ENCODE measurements at places on chromosomes 3 and 15.

DNA sequence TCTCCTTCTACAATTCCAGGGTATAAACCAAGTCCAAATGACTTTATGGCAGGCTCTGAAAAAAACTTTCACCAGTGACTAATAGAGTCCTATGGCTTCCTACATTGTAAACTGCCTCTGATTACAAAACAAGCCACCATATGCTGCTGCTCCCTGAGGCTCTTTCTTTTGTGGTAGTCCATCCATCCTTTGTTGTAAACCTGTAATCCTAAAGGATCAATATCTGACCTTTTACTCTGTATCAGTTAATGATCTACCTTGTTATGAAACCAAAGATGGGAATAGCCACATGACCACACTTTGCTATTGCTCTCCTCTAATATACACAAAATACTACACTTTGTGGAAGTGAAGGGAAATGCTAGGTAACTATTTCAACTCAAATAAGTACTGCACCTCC, 434.7 kb upstream of the AGTR1 start:
- DNase-seq = no peak

DNA sequence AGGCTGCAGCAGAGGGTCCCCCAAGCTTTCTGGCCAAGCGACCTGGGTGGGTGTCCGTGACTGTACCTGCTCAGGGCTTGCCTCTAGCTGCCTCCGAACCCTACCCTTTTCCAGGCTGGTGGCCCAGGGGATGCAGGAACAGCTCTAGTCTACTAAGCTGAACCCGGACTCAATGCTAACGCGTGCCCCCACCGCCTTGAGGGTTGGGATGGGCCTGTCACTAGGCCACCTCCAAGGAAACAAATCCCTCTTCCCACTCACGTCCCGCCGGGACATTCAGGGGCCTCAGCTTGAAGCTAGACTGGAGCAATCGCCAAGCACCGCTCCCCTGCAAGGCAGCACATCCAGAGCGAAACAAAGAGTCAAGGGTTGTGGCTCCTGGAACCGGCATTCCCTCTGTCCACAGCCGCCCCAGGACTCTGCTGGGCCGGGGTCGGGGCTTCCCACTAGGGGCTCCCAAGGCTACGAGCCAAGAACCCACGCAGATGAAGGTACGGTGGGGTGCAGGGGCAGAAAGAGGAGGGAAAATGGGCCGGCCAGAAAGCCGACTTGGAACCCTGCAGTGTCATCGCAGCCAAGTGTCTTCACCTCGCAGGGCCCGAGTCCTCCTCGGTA, 2.9 kb downstream of the FBXL22 start:
- no peak for DNase-seq

- DNase-seq = no peak
These were observed 37.3 kb downstream of the SLCO2A1 start for GRCh38 chr3:133992381-133992780.

DNA sequence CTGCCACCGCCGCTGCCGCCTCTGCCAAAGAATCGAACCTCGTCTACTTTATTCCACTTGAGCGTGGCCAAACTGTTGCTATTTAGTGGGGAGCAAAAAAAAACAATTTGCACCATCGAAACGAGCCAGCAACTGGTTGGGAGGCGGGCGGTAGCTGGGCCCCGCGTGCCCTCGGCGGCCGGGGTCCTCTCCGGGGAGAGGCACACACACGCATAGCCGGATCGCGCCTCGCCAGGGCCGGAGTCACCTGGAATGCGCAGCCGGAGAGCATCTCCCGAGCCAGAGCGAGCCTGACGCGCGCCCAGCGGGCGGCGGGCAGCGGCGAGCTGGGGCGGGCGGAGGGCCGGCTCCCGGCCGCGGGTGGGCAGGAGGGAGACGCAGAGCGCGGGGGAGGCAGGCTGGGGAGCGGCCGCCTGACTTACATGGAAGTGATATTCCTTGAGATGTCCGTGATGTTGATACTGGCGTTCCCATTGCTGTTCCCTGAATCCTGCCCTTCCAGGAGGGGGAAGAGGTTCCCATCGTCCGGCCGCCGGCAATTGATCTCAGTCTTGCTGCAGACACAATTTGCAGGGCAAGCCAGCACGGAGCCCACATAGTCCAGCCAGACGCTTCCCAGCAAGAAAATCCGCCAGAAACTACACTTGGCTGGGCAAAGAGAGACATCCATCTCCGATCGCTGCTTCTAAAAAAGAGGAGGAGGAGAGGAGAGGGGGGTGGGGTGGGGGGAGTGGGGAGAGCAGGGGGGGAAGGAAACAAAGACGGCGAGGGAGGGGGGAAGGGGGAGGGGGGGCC, 858 bp downstream of the NTRK3 start:
- DNase-seq = no peak

DNA sequence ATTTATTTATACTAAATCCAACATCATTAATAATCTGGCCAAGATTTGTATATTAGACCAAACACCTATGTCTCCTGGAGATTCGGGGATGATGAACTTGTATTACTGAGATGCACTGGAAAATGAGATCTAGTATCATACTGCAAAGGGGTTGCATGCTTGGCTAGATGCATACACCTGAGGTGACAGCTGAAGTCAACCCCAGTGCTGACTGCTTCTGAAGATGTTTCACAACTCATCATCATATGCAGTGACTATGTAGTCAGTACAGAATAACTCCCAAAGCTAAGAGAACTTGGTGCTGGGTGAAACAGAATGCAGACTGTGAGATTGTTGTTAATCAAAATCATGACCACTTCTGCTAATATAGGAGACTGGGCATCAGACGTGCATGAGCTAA, 1114.2 kb downstream of the NSUN3 start:
- no peak for DNase-seq

DNA sequence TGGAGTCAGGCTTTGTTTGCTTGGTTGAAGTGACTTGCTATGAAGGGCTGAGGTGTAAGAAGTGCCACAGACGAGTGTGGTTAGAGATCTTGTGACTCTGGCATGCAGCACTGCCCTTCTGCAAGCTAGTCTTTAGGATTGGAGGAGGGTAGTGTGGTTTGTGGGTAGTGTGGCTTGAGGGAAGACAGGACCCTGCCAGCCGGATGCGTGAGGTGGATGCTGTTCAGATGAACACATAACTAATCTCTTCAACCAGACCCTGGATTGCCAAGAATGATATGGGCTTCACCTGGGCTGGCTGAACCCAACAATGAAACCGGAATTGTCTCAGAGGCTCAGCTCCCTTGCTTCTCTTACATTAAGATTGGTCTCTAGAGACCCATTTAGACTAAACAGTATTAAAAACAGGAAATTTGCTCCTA, 32.7 kb downstream of the STARD9 start:
- no peak for DNase-seq

DNA sequence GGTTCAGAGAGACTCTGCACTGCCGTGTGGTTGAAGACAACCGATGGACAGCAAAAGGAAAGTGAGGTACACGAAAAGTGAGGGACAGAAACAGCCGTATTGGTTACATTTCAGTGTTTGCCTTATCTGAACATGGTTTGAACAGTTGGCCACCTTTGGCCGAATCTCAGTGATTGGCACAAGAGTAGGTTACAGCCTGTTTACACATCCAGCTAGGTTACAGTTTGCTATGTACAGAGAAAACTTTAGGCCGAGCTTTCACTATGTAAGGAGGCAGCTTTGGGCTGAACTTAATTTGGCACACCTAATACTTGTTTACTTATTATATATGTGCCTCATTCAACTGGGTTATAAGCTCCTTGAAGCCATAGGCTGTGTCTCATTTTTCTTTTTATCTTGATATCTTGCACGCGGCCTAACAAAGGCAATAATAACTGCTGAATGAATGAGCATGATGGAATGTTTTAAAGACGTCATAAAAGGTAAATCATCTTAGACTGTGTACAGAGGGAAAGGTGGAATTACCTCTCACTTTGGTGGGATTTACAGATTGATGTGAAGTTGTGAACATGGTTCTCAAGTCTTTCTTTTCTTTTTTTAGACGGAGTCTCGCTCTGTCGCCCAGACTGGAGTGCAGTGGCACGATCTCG, 17.2 kb upstream of the GREM1 start:
- DNase-seq = no peak

- no peak for DNase-seq
These were observed 60.0 kb upstream of the DCBLD2 start for GRCh38 chr3:98961161-98962155.

- DNase-seq = no peak
These were observed 552.8 kb downstream of the MAGI1 start for GRCh38 chr3:65485826-65486469.

DNA sequence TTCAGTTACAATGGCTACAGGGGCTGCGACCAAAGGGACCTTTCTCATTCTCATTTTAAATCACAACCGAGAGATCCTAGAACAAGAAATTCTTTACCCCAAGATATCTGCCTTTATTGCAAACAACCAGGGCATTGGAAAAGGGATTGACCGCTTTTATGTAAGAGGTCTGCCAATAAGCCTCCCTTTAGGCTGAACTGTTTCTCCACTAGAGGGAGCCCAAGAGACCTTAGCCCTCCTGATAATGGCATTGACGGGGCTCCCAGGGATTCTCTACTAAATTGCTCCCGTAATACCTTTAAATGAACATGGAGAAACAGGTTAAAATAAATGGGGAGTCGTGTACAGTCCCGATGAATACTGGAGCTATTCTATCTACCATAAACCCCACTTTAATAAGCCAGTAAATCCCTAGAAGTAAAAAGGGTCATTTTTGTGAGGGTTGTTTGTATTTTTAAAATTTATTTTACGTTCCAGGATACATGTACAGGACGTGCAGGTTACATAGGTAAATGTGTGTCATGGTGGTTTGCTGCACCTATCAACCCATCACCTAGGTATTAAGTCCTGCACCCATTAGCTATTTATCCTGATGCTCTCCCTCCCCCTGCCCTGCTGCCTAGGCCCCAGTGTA, 7.5 kb upstream of the IGSF10 start:
- no peak for DNase-seq

DNA sequence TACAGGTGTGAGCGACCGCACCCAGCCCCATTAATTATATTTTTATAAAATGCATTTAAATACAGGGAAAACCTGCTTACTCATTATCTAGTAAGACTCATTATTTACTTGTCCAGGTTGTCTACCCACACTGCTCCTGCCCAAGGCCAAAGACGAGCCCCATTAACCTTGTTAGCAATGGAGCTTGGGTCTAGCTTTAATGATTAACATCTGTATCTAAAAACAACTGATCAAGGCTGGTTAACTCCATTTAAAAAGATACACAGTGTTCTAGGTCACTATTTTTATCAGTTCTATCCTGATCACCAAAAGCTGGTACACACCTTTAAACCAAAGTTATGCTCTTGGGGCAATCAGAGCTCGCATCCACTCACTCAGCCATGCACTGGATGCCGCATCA, 10.4 kb upstream of the NCKIPSD start:
- no peak for DNase-seq

DNA sequence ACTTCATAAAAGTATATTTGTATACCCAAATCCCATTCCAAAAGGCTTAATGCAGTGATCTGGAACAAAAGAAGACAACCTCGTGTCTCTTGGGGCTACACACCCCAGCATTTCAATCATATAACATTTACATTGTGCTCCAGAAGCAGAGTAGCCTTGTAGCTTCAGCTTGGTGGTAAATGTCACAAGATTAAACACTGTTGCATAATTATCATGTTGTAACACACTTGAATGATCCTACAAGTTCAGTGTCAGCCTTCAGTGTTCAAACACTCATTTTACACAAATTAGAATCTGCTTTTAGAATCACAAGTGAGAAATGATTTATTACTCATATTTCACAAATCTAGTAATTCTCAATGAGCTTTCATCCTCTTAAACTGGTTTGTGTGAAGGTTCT, 122.6 kb downstream of the CNTN3 start:
- DNase-seq = no peak

DNA sequence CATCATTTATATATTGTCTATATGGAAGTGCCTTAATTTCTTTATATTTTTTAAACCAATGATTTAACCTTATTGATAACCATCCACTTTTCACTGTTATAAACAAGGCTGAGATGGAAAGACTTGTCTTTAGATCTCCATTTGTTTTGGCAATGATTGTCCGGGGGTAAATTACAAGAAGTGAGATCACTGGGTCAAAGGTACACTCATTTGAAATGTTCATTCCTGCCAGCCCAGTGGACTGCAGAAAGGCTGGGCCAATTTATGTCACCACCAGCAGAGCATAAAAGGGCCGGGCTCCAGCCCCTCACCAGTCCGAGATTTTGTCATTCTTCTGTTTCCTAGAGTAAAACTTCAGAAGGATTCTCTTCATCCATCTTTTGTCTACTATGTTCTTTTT, 93.6 kb upstream of the NEO1 start:
- no peak for DNase-seq

GRCh38 chr15:92184679-92185230, 208.9 kb upstream of the ST8SIA2 start:
- DNase-seq = no peak

DNA sequence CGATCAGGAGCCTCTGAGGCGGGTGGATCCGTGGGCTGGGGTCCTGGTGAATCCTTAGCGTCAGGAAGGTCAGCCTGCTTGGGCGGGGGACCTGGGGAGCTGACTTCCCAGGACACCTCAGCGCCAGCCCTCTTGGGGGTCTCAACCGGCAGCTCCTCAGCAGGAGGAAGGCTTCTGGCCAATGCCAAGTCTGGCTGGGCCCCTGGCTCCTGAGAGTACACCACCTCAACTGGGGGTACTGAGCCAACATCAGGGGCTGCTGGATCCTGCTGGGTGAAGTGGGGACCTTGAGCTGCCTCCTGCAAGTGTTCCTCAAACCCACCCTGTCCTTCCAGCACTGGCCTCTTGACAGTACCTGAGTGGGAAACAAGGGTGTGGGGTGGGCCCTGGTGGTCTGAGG, 3.1 kb downstream of the PRRT3 start:
- DNase-seq = no peak

DNA sequence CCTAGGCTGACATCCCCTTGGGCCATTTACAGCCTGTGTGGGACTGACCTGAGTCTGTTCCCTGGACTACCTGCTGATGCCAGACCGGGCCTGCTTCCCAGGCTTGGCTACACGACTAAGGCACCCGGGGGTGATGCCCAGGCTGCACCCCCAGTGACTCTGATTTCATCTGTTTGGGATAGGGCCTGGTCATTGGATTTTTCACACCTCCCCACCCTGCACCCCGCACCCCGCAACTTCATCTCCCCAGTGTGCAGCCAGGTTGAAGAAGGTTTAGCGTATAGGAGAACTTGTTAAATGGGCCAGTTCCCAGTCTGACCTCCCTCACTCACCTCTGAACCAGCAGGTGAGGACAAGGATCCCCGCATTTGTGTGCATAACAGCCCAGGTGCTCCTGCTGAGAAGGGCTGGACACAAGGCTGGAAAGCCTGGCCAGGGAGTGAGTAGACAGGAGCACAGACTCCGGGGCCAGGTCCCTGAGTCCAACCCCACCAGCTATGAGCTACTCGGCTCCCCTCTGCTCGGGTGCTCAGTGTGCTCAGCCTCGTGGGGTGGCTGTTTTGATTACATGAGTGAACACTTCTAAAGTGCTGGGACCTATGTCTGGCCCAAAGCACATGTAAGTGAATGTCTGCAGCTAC, 18.5 kb downstream of the SLC6A20 start:
- no peak for DNase-seq

GRCh38 chr3:169578381-169579024, 85.0 kb downstream of the MECOM start:
- DNase-seq = no peak

GRCh38 chr3:195017151-195017550, 253.8 kb downstream of the XXYLT1 start:
- DNase-seq = no peak
